Omental fat pad (tissue), 4 donors: ENCODE measurements at places on chromosomes 5 and 9.

GRCh38 chr5:31096238-31096865, 97.1 kb upstream of the CDH6 start:
- no peak for DNase-seq

DNA sequence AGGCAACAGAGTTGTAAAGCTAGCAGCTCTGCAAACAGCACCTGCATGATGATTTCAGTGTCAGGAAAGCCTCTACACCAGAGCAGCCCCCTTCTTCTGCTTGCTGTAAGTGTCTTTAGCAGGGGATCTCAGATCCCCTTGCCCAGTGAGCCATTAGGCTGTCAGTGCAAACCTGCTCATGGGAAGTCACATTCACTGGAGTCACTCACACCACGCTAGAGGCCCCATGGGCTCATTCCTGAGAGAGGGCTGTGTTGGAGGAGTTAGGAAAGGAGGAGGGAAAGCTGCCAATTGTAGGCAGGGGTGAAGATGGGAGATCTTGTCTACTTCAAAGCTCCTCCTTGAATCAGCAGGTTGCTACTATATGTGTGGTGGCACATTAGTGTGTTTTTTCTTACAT, 275.2 kb downstream of the SMARCA2 start:
- DNase-seq, result no peak

GRCh38 chr9:111566234-111566633, 33.2 kb downstream of the PTGR1 start:
- DNase-seq, result no peak

GRCh38 chr9:35814106-35814840, 569 bp downstream of the HINT2 start:
- no peak for DNase-seq

- DNase-seq, result no peak
Measured at GRCh38 chr9:107221321-107221720, 61.8 kb upstream of the RAD23B start.
